ENCODE measurements at places on chromosomes 1 and 21.

- no peak for DNase-seq
Measured at GRCh38 chr21:29125979-29126378, 4.5 kb upstream of the MAP3K7CL start.

DNA sequence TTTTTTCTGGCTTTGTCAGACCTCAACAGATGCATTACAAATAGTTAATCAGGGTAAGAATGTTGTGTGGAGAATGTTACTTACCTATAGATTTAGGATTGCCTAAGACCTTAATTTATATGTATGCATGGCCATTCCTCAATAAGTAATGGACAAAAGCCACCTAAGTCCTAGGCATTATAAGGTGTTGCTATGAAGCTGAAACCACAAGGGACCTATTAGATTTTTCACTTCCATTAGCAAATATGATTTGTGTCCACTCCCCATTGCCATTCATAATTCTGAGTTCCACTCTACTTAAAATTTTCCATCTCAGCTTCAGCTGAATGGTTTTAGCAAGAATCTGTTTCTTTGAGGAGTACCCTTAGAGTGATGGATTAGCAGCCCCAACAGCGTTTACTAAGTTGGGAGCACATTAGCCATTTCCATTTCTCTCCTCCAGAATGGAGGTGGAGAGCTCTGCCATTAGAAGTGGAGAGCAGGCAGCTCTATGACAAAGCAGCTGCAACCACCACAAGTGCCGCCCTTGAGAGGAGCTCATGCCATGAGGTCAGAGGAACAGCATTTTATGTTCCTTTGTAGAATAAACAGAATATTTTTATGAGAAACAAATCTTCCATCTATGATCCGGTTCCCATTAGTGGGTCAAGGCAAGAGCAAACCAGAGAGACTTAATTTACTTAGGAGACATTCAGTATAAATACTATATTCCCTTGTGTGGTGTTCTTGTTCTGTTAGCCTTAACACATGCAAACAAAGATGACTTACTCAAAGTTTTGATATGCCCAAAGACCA, 28.9 kb upstream of the C1orf87 start:
- DNase-seq: no peak

- no peak for DNase-seq
Measured at GRCh38 chr1:7745783-7746182, 25.3 kb upstream of the VAMP3 start.

DNA sequence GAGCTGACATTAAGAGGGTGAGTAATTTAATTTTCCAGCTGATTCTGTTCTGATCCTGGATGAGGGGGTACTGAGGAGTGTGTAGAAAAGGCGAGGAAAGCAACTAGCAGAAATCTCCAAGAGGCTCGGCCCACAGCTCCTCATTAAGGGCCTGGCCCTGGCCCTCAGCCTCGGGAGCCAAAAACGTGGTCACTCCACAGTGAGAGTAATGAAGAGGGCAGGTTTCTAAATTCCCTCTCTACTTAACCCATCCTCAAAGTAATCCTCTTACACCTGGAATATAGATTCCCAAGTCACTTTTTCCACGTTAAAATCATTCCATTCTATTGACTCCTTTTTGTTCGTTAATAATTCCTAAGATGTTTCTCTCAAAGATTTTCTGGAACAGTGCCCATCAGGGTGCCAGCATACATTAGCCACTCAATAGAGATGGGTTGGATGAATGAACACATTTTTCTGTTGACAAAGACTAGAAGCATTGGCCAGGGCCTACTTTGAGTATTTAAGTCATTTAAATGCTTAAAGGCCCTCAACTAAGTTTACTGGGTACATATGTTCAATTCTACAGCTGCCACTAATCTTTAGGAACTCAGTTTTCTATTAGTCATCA, 1.1 kb upstream of the COL11A1 start:
- DNase-seq: no peak

GRCh38 chr1:206925106-206925736, 3.5 kb upstream of the FCMR start:
- no peak for DNase-seq

DNA sequence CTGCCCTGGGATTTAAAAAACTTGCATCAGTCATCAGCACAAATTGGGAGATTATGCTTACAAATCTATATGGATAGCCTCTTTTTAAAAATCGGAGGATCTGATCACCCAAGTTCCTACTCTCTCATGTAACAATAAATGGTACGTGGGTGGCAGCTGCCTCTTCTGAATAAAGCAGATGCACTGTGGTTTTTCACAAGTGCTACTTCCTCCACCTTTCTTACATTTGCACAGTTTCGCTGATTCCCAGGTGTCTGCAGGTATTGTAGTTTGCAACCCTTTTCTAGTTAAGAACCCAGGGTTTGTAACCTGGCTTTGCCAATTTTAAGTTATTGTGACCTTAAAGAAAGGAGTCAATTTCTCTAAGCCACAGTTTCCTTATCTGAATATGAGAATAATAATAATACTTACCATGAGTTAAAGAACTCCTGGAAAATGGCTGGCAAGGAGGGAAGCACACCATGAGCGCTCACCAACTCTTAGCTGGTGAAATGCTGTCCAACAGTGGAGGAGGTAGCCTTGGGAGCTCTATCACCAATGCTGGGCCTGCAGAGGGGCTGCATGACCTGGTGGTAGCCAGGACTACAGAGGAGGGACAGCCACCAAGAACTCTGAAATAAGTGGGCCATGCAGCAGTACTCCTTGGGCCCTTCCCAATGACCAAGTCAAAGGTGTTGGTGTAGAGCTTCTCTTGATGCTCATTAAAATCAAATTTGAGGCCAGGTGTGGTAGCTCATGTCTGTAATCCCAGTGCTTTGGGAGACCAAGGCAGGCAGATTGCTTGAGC, 30.2 kb upstream of the KCNA2 start:
- no peak for DNase-seq

DNA sequence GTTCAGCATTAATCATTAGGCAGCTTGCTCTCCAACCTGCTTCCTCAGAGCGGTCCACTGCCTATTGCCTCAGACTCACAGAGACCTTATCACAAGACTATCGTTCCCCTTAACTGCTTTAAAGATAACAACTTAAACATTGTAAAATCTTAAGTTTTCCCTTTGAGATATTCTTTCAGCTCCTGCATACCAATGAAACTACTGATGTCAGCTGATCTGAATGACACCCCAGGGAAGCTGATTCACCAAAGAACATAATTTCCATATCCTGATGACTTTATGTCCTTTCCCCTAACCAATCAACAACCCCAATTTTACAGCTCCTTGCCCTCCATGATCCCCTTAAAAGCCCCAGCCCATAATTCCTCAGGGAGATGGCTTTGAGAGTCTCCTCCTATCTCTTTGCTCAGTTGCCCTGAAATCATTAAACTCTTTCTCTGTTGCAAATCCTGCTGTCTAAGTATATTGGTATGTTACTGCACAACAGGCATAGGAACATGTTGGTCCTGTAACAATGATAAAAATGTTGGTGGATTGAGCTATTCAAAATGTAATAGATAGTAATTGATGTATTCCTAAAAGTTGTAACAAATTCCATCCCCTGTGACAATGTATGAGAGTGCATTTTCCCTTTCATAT, 621.4 kb upstream of the RGS18 start:
- DNase-seq: no peak

DNA sequence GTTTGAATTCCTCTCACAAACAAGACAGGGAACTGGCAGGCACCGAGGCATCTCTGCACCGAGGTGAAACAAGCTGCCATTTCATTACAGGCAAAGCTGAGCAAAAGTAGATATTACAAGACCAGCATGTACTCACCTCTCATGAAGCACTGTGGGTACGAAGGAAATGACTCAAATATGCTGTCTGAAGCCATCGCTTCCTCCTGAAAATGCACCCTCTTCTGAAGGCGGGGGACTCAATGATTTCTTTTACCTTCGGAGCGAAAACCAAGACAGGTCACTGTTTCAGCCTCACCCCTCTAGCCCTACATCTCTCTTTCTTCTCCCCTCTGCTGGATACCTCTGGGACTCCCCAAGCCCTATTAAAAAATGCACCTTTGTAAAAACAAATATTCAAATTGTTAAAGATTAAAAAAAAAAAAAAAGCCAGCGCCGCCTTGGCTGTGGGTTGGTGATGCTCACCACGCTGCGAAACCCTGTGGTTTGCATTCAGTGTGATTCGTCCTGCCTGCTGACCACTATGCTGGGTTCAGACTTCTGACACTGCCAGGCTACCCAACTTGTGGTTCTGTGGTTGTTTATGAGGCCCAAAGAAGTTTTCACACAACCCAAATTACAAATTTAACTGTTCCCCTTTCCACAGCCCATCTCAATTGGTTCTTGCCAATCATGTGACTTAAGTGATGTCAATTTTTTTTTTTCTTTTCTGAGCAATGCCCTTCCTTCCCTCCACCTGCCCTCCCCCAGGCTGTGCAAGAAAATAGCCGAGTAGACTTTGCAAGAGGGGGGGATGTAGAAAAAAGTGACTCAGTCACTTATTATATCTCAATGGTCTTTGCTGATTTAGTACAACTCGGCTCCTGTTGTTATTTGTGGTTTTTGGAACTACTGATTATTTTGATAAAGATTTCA, at the start of gene RUNX1:
Gene RUNX1, minus strand, starts transcription at position 597 of the 912 bp plus-strand sequence.
- peak; percentile 21 for DNase-seq

Measured in GOT3 (cell line).